Smooth muscle cell of the coronary artery (primary cell): ENCODE measurements at places on chromosomes 11 and 22. TPM values are rescaled to one million over a fixed set of nuclear protein-coding genes. Genes with fewer than 3 reads are reported as not detected.

RIMBP3B gene
- 0.15 TPM in 1 of 2 replicates, not detected in the other for total RNA-seq

DEFB131B gene
- total RNA-seq: not detected in 2 replicates

MACROD1 gene
- 24.5 and 25.4 TPM in 2 replicates for total RNA-seq

MPPED2 gene
- total RNA-seq: not detected in 2 replicates

CBLIF gene
- total RNA-seq: not detected in 2 replicates

RASSF7 gene
- total RNA-seq: 1.4 and 8.6 TPM in 2 replicates

PLA2G6 gene
- total RNA-seq: 10.7 and 33.2 TPM in 2 replicates

MS4A7 gene
- total RNA-seq: not detected in 2 replicates

SCGB1A1 gene
- total RNA-seq: not detected in 2 replicates
